Cortex of kidney (tissue), 1 donor: ENCODE measurements at places on chromosomes 4 and X.

GRCh38 chr4:184349283-184350039, 124.9 kb downstream of the IRF2 start:
- DNase-seq = no peak

GRCh38 chrX:136665258-136665900, 17.4 kb downstream of the CD40LG start:
- no peak for DNase-seq

- no peak for DNase-seq
These were observed 3.4 kb downstream of the TFE3 start for GRCh38 chrX:49039598-49040375.

- DNase-seq = no peak
These were observed 279.1 kb downstream of the ANK2 start for GRCh38 chr4:113328514-113328913.

DNA sequence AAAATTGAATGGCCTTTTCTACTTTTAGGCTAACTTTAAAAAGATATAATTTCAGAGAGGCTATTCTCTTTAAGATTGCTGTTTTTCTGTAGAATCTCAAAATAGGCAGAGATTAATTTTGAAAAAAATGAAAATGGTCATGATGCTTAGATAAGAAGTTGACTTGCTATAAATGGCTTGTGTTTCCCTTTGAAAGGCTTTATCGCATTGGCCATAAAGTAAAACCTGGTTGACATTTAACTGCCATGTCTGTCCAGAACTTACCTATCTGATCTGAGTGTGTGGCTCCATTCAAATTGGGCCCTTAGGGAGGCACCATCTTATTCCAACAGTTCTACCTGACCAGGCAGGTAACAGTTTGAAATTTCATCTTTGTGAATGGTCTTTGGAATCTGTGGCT, 56.1 kb downstream of the AFF2 start:
- DNase-seq = no peak

DNA sequence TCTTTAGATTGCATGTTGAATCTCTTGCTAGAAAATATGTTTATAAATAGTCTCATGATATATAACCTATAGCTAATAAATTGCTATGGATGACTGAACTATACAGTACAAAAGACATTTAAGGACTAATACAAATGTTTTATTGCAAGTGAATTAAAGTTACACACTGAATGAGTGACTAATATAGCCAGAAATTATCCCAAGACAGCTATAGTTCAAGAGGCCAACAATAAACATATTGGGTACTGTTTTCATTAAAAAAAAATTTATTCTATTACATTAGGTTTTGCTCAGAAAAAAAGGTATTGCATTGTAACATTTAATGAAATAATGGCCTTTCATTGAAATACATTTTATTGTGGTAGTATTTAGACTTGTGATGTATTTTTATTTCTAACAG, 819.1 kb downstream of the TRIML1 start:
- DNase-seq = no peak

- no peak for DNase-seq
These were observed 119.2 kb upstream of the EDNRA start for GRCh38 chr4:147361726-147362125.
